ENCODE measurements at places on chromosomes 5 and 9.

- DNase-seq = no peak
Measured at GRCh38 chr5:117255211-117256027, 680.8 kb upstream of the SEMA6A start.

DNA sequence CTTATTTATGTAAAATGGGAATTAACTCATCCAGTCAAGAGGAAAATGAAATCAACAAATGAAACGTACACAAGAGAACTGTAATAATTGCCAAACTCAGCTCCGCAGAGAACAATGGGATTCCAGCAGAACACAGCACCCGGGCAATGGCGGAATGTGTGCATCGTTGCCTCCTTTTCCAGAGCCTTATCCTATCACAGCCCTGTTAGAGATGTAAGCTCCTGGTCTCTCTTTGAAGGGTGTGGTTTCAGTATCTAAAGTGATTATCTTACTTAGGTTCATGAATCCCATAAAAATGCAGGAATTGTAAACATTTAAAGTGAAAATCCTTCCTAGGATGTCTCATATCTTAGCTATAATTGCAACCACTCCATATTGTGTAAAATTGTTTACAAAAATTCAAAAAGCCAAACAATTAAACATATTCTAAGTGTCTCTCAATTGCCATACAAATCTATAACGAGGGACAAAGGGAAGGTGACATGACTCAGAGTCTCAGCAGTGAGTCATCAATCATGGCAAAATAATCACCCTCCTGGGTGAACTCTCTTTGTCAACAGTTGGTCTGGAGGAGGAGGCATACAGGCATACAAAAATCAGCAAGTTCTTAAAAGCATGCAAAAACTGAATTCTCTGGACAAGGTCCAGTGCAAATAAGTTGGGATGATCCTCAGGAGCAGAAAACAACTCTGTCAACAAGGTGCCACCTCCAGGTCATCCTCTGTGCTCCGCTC lies 22.6 kb downstream of the SEMA5A start:
- no peak for DNase-seq

GRCh38 chr5:53478411-53479044 lies 1.9 kb upstream of the FST start:
- peak; percentile 36 for DNase-seq

GRCh38 chr5:102799017-102799416 lies 43.9 kb downstream of the PAM start:
- DNase-seq = no peak

- peak; percentile 49 for DNase-seq
Measured at GRCh38 chr5:78300464-78301045, 6.1 kb upstream of the AP3B1 start.
